ENCODE measurements at places on chromosomes 7 and 10. TPM values are rescaled to one million over a fixed set of nuclear protein-coding genes. Genes with fewer than 3 reads are reported as not detected.

DNA sequence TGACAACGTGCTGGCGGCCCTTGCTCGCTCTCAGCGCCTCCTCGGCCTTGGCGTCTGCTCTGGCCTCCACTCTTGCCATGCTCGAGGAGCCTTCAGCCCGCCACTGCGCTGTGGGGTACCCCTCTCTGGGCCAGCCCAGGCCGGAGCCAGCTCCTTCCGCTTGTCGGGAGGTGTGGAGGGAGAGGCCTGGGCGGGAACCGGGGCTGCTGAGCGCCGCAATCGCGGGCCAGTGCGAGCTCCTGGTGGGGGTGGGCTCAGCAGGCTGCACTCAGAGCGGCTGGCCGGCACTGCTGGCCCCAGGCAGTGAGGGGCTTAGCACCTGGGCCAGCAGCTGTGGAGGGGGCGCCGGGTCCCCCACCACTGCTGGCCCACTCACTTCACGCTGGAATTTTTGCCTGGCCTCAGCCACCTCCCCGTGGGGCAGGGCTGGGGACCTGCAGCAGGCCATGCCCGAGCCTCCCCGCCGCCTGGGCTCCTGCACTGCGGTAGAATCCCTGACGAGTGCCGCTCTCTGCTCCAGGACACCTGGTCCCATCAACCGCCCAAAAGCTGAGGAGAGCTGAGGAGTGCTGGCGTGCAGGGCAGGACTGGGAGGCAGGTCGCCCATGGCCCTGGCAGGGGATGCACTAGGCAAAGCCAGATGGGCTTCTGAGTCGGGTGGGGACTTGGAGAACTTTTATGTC is 372.2 kb upstream of the NRG3 start:
- no peak overlapping the region for H3K27ac ChIP-seq
- H3K36me3 ChIP-seq, result no peaks in the 10 kb centered on the region
- H3K27me3 ChIP-seq, result no peaks in the 10 kb centered on the region
- H3K4me1 ChIP-seq, result no peaks in the 10 kb centered on the region
- DNase-seq, result no peak
- no peak overlapping the region for H3K4me3 ChIP-seq

DNA sequence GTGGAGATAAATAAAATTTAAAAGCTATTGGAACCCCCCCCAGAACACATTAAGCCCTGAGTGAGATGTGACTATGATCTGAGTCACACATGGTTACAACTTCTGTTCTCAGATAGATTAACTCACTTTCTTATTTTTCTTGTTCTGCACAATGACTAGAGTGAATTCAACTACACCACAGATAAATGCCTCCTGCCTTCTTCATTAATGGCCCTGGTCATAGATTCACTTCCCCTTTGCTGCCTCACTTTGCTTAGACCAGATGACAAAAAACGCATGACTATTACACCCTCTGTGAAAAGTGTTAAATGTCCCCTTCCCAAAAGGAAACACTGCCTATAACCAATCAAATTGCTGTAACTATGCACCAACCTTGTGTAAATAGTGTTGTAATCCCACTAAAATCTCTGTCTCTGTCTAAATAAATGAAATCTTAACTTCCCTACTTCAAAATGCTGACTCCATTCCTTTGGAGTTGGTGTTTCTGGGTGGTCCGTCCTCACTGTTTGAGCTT is 49.4 kb downstream of the AKR1D1 start:
- no peaks in the 10 kb centered on the region for H3K36me3 ChIP-seq
- no peaks in the 10 kb centered on the region for H3K4me1 ChIP-seq
- H3K27ac ChIP-seq, result no peak overlapping the region
- no peak for DNase-seq
- H3K27me3 ChIP-seq, result no peaks in the 10 kb centered on the region
- no peak overlapping the region for H3K4me3 ChIP-seq

DNA sequence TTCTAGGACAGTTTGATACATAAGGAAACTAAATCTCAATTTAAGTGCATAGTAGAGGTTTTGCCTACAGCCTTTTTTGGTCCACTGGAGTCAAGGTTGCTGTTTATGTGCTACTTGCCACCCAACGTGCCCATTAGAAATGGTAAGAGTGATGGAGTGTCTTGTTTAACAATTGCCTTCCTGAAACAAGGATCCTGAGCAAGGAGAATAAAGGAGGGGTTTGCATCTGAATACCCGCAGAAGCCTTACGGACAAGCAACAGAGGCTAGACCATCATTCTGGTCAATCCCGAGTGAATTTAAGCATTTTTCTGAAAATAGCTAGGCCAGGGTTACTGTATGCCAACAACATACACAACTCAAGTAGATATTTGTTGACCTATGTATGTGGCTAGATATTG is 63.6 kb downstream of the MARCHF5 start:
- no peak overlapping the region for H3K27ac ChIP-seq
- H3K4me3 ChIP-seq, result no peak overlapping the region
- peaks cover 4% of the 10 kb centered on the region for H3K36me3 ChIP-seq
- DNase-seq, result no peak
- H3K4me1 ChIP-seq, result no peaks in the 10 kb centered on the region

GRCh38 chr10:111146025-111146640 is 69.3 kb downstream of the ADRA2A start:
- H3K4me1 ChIP-seq, result peaks cover 13% of the 10 kb centered on the region
- no peaks in the 10 kb centered on the region for H3K36me3 ChIP-seq
- DNase-seq, result no peak
- peaks cover 13% of the 10 kb centered on the region for H3K27me3 ChIP-seq

GRCh38 chr7:18778594-18778993 is 283.0 kb downstream of the HDAC9 start:
- no peaks in the 10 kb centered on the region for H3K27me3 ChIP-seq

GRCh38 chr7:26636808-26637207 is 227.6 kb downstream of the SKAP2 start:
- no peaks in the 10 kb centered on the region for H3K36me3 ChIP-seq
- H3K27ac ChIP-seq, result no peak overlapping the region
- no peak for DNase-seq
- peaks cover 1% of the 10 kb centered on the region for H3K4me1 ChIP-seq
- no peaks in the 10 kb centered on the region for H3K27me3 ChIP-seq

DNA sequence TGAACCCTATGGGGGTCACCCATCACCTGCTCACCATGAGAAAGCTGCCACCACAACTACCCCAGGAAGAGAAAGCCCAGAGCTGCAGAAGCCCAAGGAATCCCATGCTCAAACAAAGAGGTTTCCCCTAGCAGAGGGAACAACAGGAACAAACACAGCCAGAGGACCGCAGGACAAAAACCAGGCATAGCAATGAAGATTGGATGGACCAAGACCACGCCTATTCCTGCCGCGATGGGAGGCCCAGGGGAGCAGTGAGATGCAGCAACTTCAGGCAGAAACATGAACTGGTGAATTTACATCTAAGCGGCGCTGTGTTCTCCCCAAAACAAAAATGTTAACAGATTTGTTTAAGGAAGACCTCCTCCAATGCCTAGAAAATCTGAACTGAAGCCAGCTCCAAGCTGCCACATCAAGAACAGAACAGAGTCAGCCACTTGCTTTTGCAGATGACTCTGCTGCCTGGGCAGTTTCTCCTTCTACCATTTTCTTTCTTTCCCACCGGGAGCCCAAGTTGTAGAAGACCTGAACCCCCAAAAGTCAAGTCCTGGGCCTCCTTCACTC is 134.2 kb upstream of the NEBL start:
- no peak overlapping the region for H3K4me3 ChIP-seq
- H3K27me3 ChIP-seq, result peaks cover 4% of the 10 kb centered on the region
- no peak for DNase-seq
- H3K27ac ChIP-seq, result no peak overlapping the region

DNA sequence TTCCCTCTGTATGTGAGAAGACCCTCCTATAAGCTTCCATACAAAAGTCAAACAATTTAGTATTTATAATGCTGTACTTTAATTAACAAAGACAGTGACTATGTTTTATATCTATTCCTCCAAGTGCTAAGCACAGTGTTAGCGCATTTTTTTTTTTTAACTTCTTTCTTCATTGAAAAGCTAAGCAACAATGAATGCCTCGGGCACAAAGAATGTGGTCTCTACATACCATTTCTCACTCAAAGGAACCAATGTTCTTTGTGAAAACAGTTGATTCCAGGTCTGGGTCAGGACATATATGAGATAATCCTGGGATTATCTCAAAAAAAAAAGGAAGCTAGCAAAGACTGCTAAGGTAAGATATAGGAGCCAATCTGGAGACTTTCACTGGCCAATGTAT is 26.2 kb upstream of the REEP3 start:
- peaks cover 24% of the 10 kb centered on the region for H3K4me1 ChIP-seq
- H3K27ac ChIP-seq, result no peak overlapping the region

GRCh38 chr7:27053153-27053552 is 42.6 kb downstream of the HOXA1 start:
- H3K4me3 ChIP-seq, result no peak overlapping the region
- H3K27ac ChIP-seq, result no peak overlapping the region
- DNase-seq, result no peak
- H3K36me3 ChIP-seq, result no peaks in the 10 kb centered on the region
- H3K27me3 ChIP-seq, result peaks cover 3% of the 10 kb centered on the region

GRCh38 chr10:4450981-4451908 is 374.8 kb upstream of the AKR1E2 start:
- peak overlapping the region; percentile 24 for H3K4me3 ChIP-seq
- H3K27me3 ChIP-seq, result peaks cover 21% of the 10 kb centered on the region
- no peak overlapping the region for H3K27ac ChIP-seq
- H3K36me3 ChIP-seq, result no peaks in the 10 kb centered on the region
- peaks cover 10% of the 10 kb centered on the region for H3K4me1 ChIP-seq
- DNase-seq, result no peak

DNA sequence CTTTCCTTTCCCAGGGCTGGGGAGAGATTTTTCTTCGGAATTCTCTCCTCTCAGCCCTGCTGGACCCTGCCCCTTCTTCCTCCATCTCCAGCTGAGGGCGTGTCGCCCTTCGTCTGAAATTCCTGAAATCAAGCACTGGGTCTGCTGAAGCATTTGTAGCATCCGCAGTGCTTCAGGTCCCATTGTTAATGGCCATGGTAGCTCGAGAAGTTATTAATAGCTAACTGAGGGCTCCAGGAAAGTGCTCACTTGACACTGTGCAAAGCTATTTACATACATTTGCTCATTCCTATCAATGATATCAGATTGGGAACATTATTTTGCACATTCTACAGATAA is 515 bp downstream of the FAM149B1 start:
- H3K4me1 ChIP-seq, result peaks cover 33% of the 10 kb centered on the region
- no peaks in the 10 kb centered on the region for H3K27me3 ChIP-seq
- H3K4me3 ChIP-seq, result peak overlapping the region; percentile 100
- H3K27ac ChIP-seq, result peak overlapping the region; percentile 86
- peaks cover 26% of the 10 kb centered on the region for H3K36me3 ChIP-seq

Gene NEBL
- total RNA-seq, result 1.2 TPM

Gene KEL
- 0.16 TPM for total RNA-seq

Gene TECPR1
- 25.6 TPM for total RNA-seq

Data from activated naive CD8-positive, alpha-beta T cell treated with anti-CD3 and anti-CD28 coated beads for 36 hours (primary cell).